Renal cortex interstitium (tissue), 15 donors: ENCODE measurements at places on chromosomes 2 and 18.

DNA sequence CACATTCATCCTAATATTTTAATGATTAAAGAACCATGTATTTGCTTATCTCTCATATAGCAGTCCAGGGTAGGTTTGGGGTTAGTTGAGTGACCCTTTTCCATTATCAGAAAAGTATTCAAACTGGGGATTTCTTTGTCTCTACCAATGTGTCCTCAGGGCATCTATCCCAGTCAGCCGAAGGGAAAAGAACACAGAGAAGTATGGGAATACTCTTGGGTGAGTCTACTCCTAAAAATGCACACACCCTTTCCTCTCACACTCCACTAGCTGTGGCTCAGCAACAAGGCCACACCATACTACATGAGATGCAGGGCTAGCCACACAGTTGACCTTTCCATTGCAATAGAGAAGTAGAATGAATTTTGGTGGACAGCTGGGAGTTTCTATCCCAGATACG lies 114.3 kb downstream of the NXPH2 start:
- no peak for DNase-seq

DNA sequence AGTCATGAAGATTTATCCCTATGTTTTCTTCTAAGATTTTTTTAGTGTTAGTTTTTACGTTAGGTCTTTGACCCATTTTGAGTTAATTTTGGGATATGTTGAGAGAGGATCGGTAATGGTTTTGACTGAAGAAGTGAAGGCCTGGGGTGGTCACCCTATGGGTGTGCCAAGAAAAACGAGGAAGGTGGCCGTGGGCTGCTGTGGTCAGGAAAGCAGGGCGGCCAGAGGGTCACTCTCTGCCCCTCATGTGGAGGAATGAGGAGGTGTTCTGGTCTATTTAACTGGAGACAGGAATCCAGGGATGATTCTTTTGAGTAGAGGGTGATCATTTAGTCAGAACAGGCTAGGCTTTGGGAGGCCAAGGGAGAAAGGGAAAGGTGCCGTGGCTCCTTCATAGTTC lies 50.7 kb downstream of the MYO7B start:
- no peak for DNase-seq

DNA sequence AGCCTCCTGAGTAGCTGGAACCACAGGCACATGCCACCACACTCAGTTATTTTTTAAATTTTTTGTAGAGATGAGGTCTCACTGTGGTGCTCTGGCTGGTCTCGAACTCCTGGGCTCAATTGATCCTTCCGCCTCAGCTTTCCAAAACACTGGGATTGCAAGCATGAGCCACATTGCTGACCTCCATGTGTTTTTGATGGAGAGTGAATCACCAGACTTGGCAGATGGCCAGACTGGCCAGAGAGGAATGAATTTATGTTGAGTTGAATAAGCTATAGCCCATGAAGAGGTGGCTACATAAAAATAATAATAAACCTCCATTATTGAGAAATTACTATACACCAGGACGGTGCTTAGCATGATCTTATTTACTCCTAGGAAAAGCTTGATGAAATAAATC lies 91.5 kb downstream of the MREG start:
- DNase-seq, result no peak

DNA sequence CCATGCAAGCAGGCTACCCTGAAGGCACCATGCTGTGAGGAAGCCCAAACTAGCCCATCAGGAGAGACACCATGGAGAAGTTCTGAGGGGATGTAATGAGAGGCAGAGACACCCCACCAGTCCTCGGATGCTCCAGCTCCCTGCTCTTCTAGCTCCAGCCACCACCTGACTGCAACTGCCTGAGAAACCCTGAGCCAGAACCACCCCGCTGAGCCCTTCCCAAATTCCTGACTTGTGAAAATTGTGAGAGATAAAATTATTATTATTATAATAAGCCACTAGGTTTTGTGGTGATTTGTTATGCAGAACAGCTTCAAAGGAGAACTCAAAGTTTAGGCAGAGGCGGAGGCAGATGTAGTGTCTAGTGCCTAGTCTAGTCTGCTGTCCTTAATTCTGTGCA lies 67.1 kb upstream of the HK2 start:
- no peak for DNase-seq

- no peak for DNase-seq
Measured at GRCh38 chr2:144376926-144377325, 143.0 kb downstream of the ZEB2 start.

GRCh38 chr2:173217116-173217840 lies 137.4 kb upstream of the CDCA7 start:
- DNase-seq, result no peak

GRCh38 chr2:179272406-179273192 lies 8.0 kb upstream of the SESTD1 start:
- no peak for DNase-seq

GRCh38 chr18:47737956-47738355 lies 192.5 kb downstream of the SMAD2 start:
- no peak for DNase-seq

DNA sequence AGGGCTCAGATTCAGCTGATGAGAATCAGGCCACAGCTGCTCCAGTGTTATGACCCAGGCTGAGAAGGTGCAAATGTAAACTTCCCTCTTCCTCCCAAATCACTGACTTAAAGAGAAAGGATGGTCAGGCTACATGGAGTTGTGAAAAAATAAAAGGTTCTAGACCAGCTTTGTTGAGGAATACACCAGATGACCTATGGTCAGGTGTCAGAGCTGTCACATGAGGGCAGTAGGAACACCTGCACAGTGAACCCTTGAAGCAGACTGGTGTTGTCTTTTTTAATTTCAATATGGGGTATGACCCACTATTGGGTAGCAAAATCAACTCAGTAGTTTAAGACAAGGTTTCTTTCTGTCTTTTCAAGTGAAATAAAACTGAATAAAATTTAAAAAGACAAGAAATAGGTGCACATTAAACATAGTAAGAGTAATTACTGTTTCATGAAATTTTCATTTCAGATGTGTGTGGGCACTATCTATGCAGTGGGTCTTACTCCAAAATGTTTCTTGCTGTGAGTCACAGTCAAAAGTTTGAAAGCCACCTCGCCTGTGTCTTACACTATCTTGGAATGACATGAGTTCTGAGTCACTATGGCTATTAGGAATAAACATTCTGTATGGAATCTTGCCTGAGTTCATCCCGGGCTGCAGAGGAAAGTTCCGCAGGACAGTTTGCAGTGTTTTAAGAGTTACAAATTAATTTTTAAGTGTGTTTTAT lies 83.6 kb downstream of the ACVR1 start:
- DNase-seq, result no peak
